Stimulated activated CD8-positive, alpha-beta memory T cell treated with anti-CD3 and anti-CD28 coated beads, Interleukin-4, amount 100 ng/mL, for 1 hour (primary cell): ENCODE measurements at places on chromosomes 13 and 19.

DNA sequence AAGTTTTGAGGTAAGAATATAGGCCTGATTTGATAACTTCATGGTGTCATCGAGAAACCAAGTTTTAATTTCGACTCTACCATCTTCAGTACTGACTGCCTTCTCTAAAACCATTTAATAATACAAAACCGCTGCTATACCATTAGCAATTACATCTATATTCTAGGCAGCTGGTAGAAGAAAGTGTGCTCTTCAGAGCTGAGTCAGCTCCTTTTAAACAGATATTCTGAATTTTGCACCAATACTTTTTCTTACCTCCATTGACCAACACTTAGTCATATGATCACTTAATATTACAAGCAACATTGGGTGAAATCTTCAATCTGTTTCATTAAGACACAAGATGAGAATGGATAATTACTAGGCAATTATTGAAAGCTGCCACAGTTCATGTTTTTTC lies 1667.8 kb downstream of the PCDH9 start:
- no peak for DNase-seq

- DNase-seq, result no peak
Observed at GRCh38 chr19:45327404-45328143, 4.9 kb upstream of the CKM start.

DNA sequence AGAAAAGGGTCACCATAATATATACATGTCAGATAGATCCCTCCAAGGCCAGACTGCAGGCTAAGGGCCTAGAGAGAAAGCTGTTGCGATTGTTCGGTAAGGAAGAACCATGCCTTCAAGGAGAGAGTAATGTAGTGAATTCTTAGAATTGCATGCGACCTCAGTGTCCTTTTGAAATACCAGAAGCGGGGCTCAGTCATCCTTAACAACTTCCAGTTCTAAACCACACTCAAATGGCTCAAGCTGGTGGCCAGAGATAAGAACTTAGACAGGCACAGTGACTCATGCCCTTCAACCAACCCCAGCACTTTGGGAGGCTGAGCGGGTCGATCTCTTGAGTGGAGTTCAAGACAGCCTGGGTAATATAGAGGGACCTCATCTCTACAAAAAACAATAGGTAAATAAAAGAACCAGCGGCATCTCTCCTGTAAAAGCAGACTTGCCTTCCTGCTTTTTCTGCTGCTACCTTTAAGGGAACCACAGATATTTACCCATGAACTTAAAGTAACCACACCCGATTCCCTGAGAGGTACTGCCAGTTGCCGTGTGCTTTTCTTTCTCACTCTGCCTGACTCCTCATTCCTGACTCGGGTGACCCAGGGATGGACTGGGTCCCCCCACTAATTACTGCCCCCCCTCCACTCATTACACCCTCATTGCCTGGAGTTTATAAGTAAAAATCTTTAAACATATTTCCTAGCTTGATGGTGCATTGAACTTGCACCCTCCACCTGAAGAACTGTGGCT lies 15.4 kb upstream of the SIGLEC6 start:
- DNase-seq, result no peak

- no peak for DNase-seq
Observed at GRCh38 chr13:97329331-97329730, 104.6 kb upstream of the RAP2A start.

- no peak for DNase-seq
Observed at GRCh38 chr13:112218416-112218815, 151.5 kb downstream of the SOX1 start.

DNA sequence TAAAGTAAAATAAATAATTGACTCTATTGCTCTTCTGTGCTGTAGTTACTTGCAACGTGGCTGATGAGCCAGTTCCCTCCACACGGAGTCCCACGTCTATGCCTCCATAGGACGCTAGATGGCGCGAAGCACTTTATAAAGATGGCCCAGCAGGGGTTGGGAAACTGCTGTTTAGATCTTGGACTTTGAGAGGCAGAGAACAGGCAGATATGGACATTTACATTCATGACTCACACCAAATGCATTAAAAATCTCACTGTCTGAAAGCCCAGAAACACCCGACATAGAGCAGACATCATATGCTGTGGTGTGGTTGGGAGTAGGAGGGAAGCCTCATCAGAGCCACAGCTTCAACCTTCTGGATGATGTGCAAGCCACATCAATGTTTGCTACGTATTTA lies 643.1 kb upstream of the ARGLU1 start:
- no peak for DNase-seq

- no peak for DNase-seq
Observed at GRCh38 chr13:66405908-66406802, 824.0 kb downstream of the PCDH9 start.

- no peak for DNase-seq
Observed at GRCh38 chr19:34838753-34839431, 65.9 kb upstream of the ZNF599 start.

DNA sequence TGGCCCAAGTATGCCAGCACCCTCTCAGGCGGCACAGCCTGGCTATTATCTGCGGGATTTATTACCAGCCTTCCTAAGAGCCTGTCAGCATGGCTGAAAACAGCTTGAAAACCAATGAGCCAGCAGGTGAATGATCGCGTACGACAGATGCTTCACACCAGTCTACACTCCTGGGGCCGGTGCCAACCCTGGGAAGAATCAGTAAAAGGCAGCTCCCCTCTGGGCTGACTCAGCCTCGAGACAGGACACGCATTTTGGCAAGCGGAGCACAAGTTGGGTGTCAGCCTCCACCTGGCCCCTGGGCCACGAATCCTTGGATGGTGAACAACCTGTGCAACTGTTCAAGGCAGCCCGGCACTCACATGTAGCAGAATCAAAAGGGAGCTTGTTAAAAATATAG lies 15.6 kb downstream of the EMP3 start:
- DNase-seq, result no peak

DNA sequence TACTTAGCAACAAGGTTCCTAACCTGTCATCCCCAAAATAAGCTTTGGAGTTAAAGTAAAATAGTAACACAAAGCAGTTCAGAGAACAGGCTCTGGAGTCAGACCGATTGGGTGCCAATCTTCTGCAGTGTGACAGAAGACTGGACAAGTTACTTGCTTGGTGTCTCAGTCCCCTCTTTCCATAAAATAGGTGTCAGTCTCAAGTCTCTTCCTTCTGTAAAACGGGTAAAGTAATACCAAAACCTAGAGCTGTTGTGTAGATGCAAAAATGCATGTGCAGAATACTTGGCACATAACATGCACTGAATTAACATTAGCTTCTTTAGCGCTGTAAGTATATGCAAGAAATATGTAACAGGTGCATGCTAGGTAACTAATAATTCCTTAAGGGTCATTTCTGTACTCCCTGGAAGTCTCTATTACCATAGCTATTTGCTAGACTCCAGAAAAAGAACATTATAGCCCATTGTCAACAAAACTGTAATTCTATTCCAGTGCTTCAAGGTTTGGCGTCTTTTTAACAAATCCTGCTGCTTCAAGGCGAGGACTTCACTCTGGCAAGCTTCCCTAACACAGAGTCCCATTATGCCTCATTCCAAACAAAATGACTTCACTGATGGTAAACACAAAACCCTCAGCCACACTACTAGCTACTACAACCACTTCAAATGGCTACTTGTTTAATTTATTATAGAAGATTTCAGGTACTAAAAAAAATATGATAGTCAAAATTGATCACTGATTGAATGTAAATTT lies 32.8 kb downstream of the ELF1 start:
- no peak for DNase-seq

DNA sequence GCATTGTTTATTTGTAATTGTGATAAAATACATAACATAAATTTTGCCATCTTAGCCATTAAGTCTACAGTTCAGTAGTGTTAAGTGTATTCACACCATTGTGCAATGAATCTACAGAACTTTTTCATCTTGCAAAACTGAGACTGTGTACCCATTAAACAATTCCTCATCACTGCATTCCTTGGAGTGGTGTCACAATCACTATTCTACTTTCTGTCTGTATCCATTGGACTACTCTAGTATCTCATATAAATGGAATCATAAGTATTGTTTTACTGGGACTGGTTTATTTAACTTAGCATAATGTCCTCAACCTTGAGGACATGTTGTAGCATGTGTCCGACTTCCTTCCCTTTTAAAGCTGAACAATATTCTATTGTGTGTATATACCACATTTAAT lies 36.8 kb downstream of the UFM1 start:
- no peak for DNase-seq

GRCh38 chr13:29964181-29964845 lies 113.9 kb upstream of the UBL3 start:
- DNase-seq, result no peak

GRCh38 chr19:13796301-13797057 lies 1.2 kb downstream of the ZSWIM4 start:
- DNase-seq, result no peak

DNA sequence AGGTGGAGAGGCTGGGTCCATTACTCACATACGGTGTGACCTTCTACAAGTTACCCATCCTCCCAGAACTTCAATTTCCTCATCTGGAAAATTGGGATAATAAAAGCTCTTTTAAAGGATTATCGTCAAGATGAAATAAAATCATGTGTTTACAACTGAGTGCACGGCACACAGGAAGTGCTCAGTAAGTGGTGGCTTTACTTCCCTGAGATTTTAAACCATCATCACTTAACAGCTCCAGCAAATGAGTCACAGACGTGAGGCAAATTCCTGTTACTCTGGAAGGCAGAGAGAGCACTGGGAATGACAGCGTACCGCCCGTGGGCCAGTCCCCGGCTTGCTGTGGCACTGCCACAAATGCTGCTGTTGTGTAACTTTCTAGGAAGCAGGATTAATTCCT lies 64.1 kb downstream of the MRPL57 start:
- DNase-seq, result no peak
